Stimulated activated CD4-positive, alpha-beta T cell treated with anti-CD3 and anti-CD28 coated beads, TNF-alpha, amount 100 ng/mL, for 24 hours (primary cell): ENCODE measurements at places on chromosomes 12 and 14.

DNA sequence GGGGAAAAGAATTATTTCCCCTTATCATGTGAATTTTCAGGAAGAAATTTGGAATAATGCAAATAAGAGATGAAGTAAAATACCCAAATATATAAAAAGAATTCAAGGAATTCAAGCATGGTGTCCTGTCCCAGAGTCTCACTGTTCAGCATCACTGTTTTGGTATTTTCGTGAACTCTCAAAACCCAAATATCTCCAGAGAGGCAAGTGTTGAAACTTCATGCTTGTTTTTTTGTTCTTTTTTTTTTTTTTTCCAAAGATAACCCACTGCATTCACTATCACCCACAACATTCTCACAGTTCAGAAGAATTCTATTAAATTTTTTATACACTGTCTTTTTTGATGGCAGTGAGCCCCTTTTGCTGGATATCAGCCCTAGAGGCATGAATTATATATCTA lies 354.9 kb downstream of the DIO2 start:
- no peak for DNase-seq

GRCh38 chr12:91769736-91770135 lies 375.9 kb downstream of the BTG1 start:
- DNase-seq, result no peak

DNA sequence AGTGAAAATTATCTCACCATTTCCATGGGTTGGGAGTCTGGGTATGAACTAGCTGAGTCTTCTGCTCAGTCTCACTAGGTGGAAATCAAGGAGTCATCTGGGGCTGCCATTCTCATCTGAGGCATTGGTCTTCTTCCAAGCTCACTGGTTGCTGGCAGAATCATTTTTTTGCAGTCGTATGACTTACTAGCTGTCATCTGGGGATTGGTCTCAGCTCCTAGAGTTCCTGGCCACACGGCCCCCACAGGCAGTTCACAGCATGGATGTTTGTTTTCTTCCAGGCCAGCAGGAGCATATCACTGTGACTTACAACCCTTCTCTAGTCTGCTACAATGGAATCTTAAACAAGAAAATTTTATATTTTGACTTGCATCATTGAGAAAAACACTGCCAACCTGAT lies 18.6 kb upstream of the OR10AD1 start:
- no peak for DNase-seq

- no peak for DNase-seq
These were observed 7.8 kb downstream of the PELI2 start for GRCh38 chr14:56125772-56126636.

- DNase-seq, result no peak
These were observed 1352.9 kb downstream of the TMEM121 start for GRCh38 chr14:106879241-106879640.

GRCh38 chr12:96890331-96890730 lies 16.7 kb upstream of the NEDD1 start:
- DNase-seq, result no peak

- DNase-seq, result no peak
These were observed 1.1 kb downstream of the KDM5A start for GRCh38 chr12:388012-388411.

- DNase-seq, result no peak
These were observed 257.8 kb upstream of the GARIN6 start for GRCh38 chr12:99389751-99390150.

DNA sequence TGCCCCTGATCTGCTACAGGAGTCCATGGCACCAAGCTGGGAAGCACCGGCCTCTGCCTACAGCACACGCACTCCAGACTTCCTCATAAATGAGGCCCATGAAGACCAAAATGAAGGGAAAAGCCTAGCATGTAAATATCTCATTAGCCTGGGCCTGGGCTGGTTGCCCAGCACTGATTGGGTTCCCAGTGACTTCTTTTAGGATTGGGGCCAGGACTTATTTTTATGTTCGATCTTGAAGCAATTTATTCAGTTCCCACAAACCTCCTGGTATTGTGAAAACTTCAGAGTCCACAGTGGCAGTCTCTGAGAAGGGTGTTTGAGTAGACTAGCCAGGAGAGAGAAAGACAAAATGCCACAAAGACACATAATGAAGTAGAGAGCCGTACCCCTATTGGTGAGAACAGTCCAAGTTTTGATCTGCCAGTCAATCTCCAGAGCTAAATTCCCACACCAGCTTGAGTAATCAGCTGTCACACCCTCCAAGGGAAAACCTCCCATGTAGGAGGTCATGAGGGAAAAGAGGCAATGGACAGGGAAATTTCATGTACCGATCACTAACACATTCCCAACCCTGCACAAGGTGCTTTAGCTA lies 78.2 kb downstream of the PHLDA1 start:
- no peak for DNase-seq

DNA sequence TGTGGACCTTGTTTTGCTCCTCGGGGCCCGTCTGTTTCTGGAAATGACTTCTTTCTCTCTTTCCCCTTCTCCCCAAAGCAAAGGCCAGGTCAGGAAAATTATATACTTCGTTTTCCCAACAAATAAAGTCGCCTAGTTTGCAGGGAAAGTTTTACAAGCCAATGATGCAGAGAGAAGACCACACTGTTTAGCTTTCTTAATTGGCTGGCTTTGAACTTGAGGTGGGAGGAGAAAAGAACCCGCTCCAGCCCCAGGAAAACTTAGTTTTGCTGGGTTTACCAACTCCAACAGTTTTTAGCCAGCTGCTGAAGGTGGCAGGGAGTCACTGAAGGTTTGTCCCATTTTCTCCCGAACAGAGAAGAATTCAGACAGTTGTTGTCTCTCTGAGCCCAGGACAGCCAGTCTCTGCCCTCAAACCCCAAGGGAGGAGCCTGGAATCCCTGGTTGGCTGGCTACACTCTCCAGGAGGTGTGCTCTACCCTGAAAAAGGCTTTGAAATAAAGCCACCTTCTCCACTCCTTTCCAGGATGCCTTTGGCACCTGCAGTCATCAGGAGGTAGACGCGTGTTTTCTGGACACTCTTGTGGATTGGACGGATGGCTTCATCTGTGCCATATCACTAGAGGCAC lies 24.8 kb downstream of the BCL11B start:
- DNase-seq, result no peak

DNA sequence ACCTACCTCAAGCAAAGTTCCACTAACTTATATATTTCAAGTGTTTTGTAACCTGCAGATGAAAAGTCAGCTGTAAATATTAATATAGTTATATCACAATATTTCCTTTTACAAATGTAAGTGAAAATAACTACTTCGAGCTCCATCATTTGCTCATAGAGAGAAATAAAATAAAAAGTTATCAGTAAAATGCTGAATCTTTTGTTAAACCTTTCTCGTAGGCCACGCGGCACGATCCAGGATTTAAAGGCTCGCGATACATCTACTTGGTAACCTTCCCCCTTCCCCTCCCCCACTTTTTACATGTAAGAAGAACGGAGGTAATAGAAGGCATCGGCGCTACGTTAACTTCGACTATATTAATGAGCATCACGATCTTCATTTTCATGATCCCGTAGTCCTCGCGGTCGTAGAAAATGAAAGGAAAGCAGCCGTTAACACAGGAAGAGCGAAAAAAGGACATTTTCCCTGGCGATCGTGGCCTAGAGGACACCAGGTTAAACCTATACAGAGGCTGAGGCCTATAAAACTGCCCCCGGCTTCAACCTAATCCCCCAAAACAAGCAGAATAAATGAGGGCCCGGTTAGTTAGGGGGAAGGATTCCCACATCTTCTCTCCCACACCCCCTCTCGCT lies 508 bp downstream of the HNRNPC start:
- DNase-seq, result no peak

DNA sequence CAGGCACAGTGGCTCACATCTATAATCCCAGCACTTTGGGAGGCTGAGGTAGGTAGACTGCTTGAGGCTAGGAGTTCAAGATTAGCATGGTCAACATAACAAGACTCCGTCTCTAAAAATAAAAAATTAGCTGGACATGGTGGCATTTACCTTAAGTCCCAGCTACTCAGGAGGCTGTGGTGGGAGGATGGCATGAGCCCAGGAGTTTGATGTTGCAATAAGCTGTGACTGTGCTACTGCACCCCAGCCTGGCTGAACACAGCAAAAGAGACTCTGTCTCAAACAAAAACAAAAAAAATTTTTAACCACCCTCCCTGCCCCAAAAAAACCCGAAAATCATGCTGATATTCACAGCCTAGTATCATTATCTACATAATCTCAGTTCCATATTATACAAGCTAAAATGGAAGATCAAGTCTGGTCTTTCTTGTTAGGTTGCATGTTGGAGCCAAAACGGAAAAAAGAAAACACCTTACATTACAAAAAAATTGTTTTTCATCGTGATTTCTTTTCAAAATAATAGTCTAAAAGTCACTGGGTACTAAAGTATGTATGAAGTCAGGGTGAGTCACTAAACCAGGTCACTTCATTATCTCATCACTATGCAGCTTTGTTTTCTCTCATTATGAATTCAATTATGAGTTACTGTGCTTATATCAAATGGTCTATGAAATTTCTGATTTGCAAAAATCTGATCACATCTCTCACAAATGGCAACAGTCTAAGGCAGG lies 13.8 kb downstream of the GXYLT1 start:
- DNase-seq, result no peak

GRCh38 chr12:48973941-48974673 lies 2.6 kb upstream of the WNT10B start:
- no peak for DNase-seq

GRCh38 chr14:74546416-74546815 lies 52.9 kb downstream of the ISCA2 start:
- no peak for DNase-seq

- DNase-seq, result no peak
These were observed 2.9 kb downstream of the RBM23 start for GRCh38 chr14:22915886-22916521.
